Stimulated activated CD8-positive, alpha-beta memory T cell treated with anti-CD3 and anti-CD28 coated beads, Interleukin-15, amount 100 ng/mL, for 1 hour (primary cell): ENCODE measurements at places on chromosomes 12 and 14.

DNA sequence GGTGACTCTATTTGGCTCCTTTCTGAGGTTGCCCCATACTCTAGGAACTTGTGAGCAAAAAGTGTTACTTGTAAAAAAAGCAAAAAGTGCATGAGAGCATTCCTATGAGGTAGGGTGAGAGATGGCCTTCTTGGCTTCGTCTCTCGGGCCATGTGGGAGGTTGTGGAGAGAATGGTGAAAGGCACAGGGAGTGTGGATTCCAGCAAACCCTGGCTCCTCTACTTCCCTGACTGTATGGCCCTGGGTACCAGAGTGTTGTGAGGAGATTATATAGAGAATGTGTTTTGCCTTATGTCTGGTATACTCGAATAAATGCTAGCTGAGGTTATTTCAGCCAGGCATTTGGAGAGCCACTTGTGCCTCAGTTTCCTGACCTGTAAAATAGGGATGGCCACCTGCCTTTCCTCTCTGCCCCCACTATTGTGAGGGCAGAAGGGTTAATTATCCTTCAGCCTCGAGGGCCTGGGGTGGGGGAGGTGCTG is 11.0 kb downstream of the PLEKHG3 start:
- DNase-seq, result no peak

DNA sequence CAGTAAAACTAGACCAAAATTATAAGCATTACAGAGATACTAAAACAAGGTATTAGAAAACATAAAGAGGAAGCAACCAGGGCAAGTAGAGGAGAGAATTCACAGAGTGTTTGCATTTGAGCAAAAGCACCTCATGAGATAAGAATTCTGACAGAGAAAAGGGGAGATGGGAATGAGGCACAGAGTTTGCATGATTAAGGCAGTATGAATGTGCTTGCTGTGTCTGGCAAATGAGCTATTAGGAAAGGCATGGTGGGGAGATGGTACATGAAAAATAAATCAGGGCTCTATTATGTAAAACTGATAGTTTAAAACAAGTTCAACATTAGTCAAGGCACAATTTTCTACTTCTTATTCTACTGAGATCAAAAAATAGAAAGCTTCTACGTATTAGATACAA is 23.1 kb downstream of the GARIN6 start:
- no peak for DNase-seq

DNA sequence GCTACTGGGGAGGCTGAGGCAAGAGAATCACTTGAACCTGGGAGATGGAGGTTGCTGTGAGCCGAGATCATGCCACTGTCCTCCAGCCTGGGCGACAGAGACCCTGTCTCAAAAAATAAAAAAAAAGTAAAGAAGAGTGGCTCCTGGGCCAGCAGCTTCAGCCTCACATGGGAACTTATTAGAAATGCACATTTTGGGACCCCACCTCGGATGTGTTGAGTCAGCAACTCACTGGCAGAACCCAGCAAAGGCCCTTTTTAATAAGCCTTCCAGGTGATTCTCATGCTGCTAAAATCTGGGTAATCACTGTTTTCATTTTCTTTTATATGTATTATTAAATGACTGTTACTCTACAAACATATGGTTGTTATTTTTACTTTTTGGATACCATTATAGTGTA is 41.6 kb downstream of the TBK1 start:
- DNase-seq, result no peak

DNA sequence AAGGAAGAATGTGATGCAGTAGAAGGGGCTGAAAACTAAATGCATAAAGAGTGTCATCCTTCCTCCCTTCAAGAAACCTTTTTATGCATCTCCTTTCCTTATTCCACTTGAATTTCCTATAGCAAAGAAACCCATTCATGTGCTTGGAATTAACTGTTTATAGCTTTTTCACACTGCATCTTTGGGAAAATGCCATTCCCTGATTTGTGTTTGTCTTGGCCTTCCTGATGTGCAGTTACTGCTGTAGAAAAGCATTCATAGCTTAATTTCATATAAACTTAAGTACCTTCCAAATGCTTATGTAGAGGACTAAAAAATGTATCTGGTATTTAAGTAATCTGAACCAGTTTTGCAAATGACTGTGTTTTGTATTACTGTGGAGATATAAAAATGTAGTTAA is 61.8 kb downstream of the SDR9C7 start:
- DNase-seq, result no peak

GRCh38 chr14:45051180-45051579 is 32.7 kb upstream of the PRPF39 start:
- DNase-seq, result no peak

- no peak for DNase-seq
These were observed 54.9 kb downstream of the TRMT5 start for GRCh38 chr14:60926002-60926401.

DNA sequence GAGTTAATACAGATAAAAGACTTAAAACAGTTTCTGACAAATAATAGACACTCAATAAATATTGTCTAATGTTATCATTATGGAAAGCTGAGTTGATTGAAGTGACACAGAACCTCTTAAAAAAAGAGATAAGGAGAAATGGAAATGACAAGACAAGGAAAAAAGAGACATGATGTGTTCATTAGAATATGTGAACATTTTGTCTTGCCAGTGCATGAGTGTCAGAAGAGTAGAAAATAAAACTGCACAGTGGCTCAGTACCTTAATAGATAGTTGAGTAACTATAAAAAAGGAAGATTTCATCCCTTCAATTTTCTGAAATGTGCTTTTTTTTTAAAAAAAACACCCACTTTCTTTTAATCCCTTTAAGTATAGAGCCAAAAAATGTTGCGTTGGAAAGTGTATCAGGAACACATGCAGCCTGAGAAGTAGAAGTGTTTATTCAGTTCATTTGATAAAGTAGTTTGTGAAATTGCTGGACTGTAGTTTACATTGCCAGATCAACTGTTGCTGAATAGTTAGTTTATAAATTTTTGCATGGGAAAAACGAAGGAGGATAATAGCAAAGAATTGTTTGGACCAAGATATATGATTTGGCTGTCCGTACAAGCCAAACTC is 56.6 kb upstream of the ACSS3 start:
- DNase-seq, result no peak

DNA sequence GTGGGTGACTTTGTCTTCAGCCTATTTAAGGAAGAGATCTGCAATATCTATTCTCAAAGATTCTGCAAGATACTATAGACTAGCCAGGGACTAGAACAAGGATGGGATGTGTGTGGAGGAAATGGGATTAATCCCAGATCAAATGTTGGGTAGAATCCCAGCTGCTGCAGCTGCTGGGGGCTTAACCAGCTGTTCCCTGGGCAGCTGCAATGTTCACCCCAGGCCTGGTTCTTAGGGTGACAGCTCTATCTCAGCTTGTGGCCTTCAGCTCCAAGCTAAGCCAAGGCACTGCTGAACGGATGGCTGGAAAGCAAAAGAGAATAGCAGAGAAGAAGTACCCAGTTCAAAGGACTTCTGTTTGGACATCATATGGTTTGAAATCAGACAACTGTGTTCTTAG is 10.0 kb upstream of the RHEBL1 start:
- no peak for DNase-seq

DNA sequence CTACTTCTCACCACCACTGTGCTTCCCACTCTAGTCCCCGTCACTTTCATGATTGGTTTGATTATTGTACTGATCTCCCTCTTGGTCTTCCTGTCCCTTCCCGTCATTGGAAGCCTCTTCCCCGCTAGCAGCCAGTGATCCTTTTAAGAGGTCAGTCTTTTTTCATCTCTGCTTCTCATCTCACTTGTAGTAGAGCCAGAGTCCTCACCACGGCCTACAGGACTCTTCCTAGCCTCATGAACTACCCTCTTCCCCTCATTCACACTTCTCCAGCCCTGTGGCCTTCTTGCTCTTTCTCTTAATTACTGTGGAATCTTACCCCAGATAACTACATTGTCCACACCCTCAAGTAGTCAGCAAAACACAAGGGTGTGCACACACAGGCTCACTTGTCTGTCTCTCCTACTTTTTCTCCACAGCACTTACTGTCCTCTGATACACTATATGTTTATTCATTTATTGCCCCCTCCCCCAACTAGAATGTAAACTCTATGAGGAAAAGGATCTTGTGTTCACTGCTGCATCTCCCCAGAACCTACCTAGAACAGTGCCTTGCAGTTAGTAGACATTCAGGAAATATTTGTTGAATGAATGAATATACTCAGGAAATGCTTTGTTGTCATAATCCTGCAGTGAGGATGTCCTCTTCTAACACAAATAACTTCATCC is 66.3 kb downstream of the CKB start:
- DNase-seq, result no peak

DNA sequence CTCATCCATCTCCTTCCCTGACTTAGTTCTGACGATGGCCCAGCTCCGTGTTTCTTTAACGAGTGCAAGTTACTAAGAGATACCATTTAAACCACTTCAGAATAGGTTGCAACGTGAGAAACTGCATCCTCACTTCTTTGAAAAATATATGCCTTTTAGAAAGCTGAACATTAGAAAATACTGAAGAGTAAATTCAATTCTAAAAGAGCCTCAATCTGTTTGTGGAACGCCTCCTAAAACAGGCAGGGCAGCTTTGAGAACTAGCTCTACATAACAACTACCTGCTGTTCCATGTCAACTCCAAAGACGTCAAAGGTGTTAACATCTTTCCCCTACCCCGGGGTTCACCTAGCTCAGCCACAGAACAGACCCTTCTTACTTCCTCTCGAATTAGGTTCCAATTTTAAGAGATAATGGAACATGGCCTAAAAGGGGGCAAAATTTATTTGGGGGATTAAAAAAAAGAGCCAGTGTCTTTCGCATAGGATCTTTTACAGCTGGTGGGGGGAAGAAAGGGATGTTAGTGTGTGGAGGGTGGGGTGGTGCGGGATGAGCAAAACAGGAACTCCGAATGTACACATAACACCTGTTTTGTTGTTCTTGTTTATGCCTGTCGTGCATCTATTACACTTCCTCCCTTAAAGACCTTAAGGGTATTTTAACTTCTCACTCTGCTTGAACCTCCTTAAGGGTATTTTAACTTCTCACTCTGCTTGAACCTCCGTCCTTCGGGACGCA is 3.3 kb downstream of the BHLHE41 start:
- no peak for DNase-seq

DNA sequence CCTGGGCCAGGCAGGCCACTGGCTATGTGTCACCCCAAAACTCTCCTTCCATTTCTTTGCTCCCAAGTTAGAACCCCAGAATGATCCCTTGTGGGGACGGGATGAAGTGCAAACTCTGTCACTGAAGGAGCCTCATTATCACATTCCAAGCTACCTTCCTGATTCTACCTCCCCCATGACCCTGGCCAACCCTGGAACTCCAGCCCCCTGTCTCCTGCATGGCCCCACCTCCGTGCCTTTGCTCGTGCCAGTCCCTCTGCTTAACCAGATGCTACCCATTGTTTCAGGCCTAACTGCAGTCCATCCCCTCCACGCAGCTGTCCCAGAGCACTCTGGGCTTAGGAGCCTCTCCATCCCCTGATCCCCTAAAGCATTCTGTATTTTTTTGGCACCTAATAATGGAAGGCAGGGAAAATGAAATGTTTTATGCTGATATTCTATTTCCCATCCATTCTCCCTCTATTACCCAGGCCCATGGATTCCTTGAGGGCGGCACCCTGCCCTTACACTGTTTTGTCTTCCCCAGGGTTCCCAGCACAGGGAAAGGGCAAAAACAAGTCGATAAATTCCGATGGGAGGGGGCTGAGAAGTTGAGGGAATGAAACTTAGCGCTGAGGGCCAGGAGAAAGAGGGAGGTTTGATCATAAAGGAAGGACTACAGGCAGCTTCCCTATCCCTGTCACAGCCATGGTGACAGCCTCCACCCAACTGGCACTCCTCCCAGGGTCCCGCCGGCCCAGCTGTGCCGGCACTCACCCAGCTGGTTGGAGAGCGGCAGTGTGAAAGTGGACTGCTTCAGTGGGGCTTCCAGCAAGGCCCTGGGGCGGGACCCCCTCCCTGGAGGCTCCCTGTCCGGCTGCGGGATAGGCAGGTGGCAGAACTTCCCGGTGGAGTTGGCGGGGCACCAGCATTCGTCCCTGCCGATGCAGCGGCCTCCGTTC is 58.1 kb downstream of the ISCA2 start:
- no peak for DNase-seq

- DNase-seq, result no peak
These were observed 384 bp upstream of the SMUG1 start for GRCh38 chr12:54189198-54189539.

GRCh38 chr12:114396869-114397719 is 8.8 kb downstream of the TBX5 start:
- DNase-seq, result no peak

DNA sequence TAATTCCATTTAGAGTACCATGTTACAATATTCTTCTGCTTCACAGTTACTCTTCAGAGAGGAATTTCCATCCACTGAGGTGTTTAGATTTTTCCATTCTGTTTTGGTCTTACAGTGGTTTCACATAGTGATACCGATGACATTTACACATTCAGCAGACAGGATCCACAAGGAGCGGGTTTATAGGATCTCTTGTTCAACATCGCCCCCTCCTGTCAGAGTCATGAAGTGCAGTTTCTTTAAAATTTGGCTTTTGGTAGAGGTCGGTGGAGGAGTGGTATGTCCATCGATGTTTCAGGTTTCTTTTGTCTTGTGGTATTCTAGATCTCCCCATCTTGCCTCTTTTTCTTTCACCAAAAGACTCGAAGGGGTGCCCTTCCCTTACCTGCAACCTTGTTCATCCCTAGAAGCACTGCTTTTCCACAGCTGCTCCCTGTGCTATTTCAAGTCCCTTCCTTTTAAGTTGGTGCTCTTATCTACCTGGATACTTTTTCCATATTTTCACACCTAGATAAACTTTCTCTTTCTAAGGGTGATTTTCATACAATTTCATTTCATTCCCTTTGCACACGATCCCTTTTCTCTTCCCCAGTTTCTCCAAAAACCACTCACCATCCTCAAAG is 181.3 kb downstream of the ITPR2 start:
- no peak for DNase-seq

GRCh38 chr14:78982551-78982950 is 812.4 kb downstream of the NRXN3 start:
- DNase-seq, result no peak

DNA sequence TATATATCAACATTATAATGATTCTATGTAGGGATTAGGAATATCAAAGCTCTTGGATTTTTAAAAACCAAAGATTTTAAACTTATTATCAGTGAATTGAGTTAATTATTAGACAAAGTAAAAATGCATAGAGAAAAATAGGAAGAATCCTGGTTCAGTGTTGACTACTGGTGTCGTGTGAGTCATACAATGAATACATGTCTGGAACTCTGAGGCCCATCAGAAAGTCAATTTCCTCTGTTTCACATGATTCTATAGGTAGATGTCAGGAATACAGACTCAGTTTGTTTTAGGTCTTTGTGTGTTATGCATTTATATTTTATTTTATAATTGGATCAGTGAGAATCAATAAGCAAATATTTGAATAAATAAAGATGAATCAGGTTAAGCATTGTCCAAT is 84.5 kb upstream of the RTL1 start:
- DNase-seq, result no peak
